ENCODE measurements at places on chromosomes 5 and 9.
A peak's percentile ranks its signal among the peaks of the same experiment; 100 is the strongest.

DNA sequence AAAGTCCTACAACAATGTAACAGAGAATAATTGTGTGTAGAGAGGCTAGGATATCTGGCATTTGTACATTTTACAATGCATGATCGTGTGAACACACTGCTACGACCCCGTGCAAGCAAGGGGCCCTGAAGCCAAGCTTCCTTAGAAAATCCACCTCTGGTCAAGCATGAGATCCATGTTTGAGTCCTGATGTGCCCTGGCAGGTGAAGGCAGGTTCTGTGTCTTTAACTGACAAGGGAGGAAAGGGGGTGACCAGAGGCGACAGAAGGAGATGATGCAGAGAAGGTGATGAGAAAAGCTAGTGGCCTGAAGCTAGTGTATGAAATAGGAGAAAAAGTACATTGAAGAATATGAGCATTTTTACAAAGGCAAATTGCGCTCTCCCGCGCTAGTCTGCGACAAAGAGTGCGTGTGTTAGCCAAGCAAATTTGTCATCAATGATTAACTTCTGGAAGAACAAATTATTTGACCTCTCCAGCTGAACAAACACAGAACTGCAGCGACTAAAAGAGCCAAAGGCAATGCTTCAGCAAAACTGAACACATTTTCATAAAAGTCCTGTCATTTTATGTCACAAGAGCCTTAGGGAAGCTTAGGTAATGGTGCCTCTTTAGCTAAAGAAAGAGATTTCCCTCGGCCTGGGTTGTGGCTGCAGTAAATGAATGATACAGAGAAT, 101.7 kb upstream of the DAPK1 start:
- DNase-seq = no peak

GRCh38 chr5:37568893-37569292, 189.8 kb downstream of the WDR70 start:
- DNase-seq = no peak

DNA sequence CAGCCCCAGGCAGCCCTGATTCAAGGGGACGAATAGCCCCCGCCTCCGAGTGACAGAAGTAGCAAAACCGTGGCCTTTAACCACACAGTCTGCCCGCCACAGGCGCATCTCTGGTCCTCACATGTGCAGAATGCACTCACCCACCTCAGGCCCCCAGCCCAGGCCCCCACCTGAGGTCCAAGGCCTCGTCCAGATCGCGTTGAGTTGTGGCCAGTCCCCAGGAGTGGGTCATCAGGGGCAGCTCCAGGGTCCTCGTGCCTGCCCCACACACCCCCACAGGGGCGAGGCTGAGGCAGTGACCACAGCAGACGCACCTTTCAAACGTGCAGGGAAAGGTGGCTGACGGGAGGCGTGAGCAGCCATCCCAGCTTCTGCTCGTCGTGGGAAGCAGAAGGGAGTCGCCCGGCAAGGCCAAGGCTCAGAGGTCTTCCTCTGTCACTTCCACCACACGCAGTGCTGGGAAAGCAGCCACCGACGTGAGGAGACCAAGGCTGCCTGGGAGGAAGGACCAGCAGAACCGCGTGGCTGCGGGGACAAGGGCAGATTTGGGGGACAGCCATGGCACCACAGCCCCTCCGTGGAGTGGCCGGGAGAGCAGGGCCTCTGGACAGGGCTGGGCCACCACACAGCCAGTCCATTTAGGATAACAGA, 77.8 kb upstream of the OTULINL start:
- no peak for DNase-seq

- DNase-seq = no peak
These were observed 490.9 kb downstream of the NFIB start for GRCh38 chr9:13823026-13823425.

DNA sequence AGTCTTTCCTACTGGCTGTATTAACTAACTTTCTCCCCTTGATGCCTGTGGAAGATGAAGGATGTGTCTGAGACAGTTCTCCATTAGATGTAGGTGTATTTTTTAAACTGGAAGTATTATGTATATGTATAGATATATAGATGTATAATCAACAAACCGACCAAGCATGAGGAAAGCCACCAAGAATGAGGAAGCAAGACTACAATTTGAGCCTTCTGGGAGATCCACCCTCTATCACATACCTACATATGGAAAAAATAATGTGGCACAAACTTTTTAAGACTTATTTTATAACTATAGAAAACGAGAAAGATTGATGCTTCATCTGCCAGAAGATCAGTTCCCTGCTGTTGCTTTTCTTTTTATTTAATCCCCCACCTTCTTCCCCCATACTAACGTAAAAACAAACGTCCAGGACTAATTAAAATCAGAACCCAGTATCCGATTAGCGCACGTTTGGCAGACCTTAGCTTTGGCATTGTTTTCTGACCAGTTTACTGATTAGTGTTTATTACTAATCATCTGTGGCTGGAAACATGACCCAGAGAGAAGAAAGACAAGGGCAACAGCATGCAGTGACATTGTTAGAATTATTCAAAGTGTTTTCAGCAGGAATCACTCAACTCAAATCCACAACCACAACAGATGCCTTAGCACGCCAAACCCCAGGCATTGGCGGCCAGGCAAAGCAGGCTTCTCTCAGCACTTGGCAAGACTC, 490.2 kb downstream of the EBF1 start:
- DNase-seq = no peak

DNA sequence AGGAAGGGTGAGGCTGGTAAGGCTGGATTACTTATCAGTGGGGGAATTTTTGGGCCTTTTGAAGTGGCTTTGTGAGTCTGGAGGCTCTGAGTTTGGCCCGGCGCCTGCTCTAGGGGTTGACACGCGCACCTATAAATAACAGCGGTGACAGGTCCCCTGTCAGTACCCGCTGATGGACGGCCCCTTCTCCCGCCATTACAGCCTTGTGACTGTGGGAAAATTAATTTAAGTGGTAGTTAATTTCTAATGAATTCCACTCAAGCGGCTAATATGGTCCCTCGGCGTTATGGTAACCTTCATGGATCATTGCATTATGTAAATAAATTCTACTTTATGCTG, 16.5 kb downstream of the MRPL36 start:
- DNase-seq = no peak

DNA sequence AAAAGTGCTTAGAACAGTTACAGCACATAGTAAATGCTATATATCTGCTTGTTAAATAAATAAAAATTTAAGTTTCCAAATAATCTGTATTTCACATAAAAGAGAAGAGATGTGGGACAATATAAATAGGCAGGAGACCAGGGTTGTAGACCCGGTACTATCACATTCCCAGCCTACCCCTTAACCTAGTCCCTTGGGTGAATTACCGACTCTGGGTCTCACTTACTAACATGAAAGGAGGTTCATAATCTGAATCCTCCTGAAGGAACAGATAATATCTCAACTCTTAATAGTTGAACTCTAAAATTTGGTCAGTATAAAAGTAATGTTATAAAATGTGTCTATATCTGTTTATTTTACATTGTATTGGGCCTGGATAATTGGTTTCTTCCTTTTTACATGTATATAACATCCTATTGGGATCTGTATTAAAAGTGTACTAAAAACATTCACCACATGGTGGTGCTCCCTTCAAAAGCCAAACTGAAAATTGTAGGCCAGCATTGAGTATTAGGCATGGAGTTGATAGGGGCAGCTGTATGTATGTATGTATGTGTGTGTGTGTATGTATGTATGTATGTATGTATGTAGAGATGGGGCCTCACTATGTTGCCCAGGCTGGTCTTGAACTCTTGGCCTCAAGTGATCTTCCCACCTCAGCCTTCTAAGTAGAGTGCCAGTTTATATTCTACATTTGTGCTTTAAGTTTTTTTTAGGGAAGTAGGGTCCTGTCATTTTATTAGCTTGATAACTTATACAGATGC, 64.2 kb upstream of the ABL1 start:
- DNase-seq = peak; percentile 56

DNA sequence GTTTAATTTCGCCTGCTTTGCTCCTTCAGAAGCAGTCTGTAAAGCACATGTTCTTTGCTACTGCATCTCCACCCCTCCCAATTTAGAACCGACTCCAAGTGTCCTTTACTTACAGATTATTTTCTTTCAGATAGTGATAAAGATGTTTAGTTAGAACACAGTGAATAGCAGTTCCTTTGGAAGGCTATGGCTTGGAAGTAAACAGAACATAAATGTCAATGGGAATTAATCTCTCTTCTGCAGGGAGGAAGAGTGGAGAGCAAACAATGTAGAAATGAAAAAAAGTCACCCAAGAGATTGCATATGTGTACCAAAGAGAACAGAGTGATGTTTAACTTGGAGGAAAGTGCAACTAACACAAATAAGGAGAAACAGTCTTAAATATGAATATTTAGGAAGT, 4.2 kb upstream of the CARTPT start:
- no peak for DNase-seq

GRCh38 chr9:105901514-105902109, 207.3 kb downstream of the TMEM38B start:
- DNase-seq = no peak

DNA sequence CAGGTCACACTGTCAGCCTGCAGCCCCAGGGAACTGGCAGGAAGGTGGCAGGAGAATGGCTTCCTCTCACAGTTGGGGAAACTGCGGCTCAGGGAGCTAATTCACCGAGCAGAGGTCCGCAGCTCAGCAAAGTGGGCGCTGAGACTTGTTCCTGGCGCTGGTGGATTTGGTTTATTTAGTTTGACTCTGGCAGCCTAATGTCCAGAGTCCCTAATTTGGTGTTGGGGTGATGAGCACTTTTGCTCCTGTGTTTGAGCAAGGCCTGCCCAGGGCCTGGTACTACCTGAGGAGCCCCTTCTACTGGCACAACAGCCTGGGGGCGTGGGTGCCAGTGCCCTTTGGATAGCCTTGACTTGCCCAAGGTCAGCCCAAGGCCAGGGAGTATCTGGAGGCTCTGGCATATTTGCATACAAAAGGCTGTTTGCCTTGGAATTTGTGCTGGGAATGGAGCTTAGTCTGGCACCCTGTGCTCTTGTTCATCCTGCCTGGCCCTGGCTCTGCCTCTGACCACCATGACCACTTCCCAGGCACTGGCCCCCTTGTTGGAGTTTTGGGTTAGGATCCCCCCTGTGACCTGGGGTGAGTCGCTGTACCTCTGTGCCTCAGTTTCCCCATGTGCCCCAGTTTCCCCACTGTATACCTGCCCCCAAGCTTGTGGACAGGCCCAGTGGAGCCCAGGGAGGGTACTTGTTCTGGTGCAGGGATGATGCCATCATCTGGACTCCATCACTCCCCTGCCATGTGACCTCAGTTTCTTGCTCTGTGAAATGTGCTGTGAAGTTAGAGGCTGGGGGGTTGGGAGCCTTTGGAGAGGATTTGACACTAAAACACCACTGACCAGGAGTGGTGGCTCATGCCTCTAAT, 1.4 kb downstream of the SUSD3 start:
- no peak for DNase-seq

GRCh38 chr9:91122755-91123154, 239.0 kb downstream of the AUH start:
- DNase-seq = no peak

GRCh38 chr5:41869151-41869723, 988 bp downstream of the OXCT1 start:
- no peak for DNase-seq

- no peak for DNase-seq
These were observed 104.4 kb downstream of the KLHL3 start for GRCh38 chr5:137631453-137631852.
